Regular cardiac myocyte (primary cell): ENCODE measurements at places on chromosomes 11 and 22. TPM values are rescaled to one million over a fixed set of nuclear protein-coding genes. Genes with fewer than 3 reads are reported as not detected.

SLC16A8 gene
- 0.38 and 0.85 TPM in 2 replicates for total RNA-seq

JRKL gene
- 16.9 and 19.6 TPM in 2 replicates for total RNA-seq

HSPB2 gene
- total RNA-seq = 0.28 and 0.77 TPM in 2 replicates

TLCD5 gene
- 7.5 and 11.6 TPM in 2 replicates for total RNA-seq

OR4A47 gene
- not detected in 2 replicates for total RNA-seq
